ENCODE measurements at places on chromosomes 16 and 17. TPM values are rescaled to one million over a fixed set of nuclear protein-coding genes. Genes with fewer than 3 reads are reported as not detected.

- H3K36me3 ChIP-seq: no peaks in the 10 kb centered on the region
- no peak overlapping the region for H3K27ac ChIP-seq
- DNase-seq: no peak
- peaks cover 12% of the 10 kb centered on the region for H3K4me1 ChIP-seq
- peaks cover 2% of the 10 kb centered on the region for H3K27me3 ChIP-seq
Measured at GRCh38 chr16:69411064-69411985, 13.1 kb upstream of the CYB5B start.

The DUXB gene
- not detected for total RNA-seq

The TAT gene
- not detected for total RNA-seq

The KRTAP4-3 gene
- total RNA-seq: not detected

DNA sequence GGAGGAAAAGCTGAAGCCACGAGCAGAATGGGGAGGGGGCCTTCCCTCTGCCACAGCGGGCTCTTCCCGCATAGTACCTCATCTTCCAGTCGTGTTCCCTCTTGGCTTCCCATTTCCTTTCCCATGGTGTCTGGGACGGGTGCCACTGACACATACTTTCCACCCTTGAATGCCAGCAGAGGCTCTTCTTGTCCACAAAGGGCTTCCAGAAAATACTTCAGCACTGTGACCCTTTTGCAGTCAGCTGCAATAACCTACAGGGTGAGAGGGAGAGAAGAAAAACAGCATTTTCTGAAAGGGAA is 30.7 kb downstream of the HIC1 start:
- peaks cover 95% of the 10 kb centered on the region for H3K4me1 ChIP-seq
- H3K36me3 ChIP-seq: peaks cover 38% of the 10 kb centered on the region
- no peak overlapping the region for H3K4me3 ChIP-seq
- H3K27me3 ChIP-seq: no peaks in the 10 kb centered on the region

DNA sequence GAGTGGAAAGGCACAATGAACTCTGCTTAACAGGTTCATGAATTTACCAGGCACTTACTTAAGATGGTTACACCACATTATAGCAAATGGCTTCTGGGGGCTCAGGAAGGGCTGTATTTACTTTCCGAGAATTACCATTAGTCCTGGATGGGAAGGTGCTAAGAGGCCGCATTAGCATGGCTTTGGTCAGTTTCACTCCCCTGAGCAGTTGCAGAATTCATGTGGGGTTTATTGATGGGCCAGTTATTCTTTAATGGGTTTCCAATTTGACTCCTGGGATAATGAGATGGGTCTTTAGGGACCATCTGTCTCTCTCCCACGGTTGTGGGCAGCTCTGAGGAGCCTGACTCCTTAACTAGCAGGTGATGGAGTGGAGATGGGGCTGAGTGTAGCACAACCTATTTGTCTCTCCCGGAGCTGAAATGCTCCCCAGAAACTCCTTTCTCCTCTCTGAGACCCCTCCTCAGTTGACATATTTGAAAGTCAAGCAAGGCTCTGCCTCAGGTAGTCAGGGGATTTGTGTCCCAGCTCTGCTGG is 652.5 kb downstream of the HS3ST4 start:
- H3K4me3 ChIP-seq: no peak overlapping the region
- no peaks in the 10 kb centered on the region for H3K4me1 ChIP-seq
- no peaks in the 10 kb centered on the region for H3K27me3 ChIP-seq
- no peak for DNase-seq

GRCh38 chr17:5809056-5809455 is 224.7 kb upstream of the NLRP1 start:
- no peaks in the 10 kb centered on the region for H3K36me3 ChIP-seq
- no peak overlapping the region for H3K27ac ChIP-seq
- no peaks in the 10 kb centered on the region for H3K4me1 ChIP-seq
- peaks cover 8% of the 10 kb centered on the region for H3K27me3 ChIP-seq
- H3K4me3 ChIP-seq: no peak overlapping the region

- H3K4me3 ChIP-seq: no peak overlapping the region
- H3K4me1 ChIP-seq: no peaks in the 10 kb centered on the region
- no peak overlapping the region for H3K27ac ChIP-seq
- H3K36me3 ChIP-seq: no peaks in the 10 kb centered on the region
Measured at GRCh38 chr17:80529104-80529903, 15.3 kb upstream of the RPTOR start.

GRCh38 chr17:45338996-45339535 is 22.2 kb upstream of the MAP3K14 start:
- peaks cover 3% of the 10 kb centered on the region for H3K27me3 ChIP-seq
- peaks cover 5% of the 10 kb centered on the region for H3K4me1 ChIP-seq
- DNase-seq: no peak
- H3K36me3 ChIP-seq: no peaks in the 10 kb centered on the region

The SLC2A4 gene
- total RNA-seq: not detected

The EIF4A3 gene
- total RNA-seq: 109 TPM

DNA sequence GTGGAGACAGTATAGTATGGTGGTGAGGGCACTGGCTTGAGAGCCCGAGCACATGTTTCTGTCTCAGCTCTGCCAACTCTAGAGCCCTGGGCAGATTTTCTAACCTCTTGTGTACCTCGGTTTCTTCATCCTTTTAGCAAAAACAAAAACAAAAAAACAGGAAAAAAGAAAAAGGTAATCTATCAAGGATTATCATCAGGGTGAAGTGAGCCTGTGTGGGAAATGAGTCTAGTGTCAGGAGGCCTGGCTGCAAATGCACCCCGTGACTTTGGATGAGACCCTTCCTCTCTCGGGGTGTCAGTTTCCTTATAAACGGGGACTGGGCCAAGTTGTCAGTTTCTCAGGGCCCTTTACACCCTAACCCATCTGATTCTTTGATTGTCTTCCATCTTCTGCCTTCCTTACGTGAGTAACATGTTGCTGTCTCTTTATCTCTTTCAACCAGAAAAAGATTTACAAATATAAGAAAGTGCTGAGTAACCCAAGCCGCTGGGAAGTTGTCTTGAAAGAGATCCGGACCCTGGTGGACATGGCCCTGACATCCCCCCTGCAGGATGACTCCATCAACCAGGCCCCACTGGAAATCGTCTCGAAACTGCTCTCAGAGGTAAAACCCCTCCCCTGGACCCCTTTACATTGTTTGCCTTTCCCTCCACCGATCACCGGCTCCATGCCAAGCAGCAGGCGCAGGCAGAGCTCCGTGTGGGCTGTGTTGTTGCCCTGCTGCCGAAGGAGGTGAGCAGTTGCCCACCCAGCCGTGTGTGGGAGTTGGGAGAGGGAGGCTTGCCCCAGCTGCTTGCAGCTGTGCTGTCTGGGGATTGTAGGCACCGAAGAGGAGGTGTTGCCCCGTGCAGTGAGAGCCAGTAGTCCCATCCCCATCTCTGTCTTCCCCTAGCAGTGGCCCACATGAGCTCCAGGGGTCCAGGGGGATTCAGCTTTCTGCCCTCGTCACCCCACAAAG is 127.1 kb upstream of the PLCG2 start:
- H3K36me3 ChIP-seq: no peaks in the 10 kb centered on the region
- H3K27me3 ChIP-seq: no peaks in the 10 kb centered on the region
- peaks cover 2% of the 10 kb centered on the region for H3K4me1 ChIP-seq
- no peak for DNase-seq
- H3K27ac ChIP-seq: no peak overlapping the region
- no peak overlapping the region for H3K4me3 ChIP-seq

DNA sequence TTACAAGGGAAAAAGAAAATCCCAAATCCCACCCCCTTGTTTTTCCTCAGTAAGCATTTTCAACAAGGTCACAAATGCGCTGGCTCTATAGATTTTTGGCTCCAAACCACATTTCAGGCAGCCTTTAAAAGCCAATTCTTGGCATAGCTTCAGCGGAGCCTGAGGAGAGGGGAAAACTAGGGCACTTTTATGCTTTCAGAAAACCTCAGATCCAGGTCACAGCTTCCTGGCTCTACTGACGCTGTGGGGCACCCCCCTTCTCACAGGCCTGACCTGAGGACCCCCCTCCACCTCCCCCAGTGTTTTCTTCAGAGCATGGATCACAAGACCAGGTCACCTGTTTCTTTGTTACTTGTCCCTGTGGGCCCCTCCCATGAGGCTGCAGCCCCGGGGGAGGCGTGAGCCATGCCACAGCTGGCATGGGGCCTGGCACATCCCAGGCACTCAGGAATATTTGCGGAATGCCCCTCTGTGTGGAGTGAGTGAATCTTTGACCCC is 30.1 kb upstream of the MTSS2 start:
- no peaks in the 10 kb centered on the region for H3K4me1 ChIP-seq
- no peak overlapping the region for H3K4me3 ChIP-seq
- no peak overlapping the region for H3K27ac ChIP-seq
- H3K27me3 ChIP-seq: no peaks in the 10 kb centered on the region
- DNase-seq: no peak

The TVP23A gene
- total RNA-seq: not detected

DNA sequence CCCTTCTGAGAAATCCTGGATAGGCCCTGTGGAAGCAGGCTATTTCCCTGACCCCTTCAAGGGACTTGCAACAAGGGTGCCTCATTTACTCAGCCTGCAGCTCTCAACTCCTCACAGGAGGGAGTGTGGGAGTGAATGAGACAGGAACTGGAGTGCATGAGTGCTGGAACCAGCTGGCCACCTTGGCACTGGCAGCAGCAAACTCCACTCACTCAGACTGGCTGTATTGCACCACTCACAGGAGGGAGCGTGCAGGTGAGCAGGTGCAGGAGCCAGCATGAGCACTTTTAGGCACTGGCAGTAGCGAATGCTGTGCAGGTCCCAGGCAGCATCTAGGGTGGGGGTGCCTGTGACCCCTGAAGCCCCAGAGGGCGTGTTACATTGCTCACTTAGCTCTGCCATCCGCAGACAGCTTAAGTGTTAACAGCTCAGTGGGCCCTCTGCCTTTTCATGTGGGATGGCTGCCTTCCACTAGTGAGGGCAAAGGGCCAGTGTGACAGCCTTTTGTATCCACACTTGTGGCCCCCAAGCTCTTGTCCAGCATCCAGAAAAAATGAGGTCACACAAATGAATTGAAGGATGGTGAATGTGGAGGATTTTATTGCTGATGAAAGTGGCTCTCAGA is 11.0 kb upstream of the ZNHIT3 start:
- H3K27ac ChIP-seq: no peak overlapping the region
- H3K4me3 ChIP-seq: no peak overlapping the region
- DNase-seq: no peak
- no peaks in the 10 kb centered on the region for H3K36me3 ChIP-seq
- H3K27me3 ChIP-seq: peaks cover 39% of the 10 kb centered on the region

DNA sequence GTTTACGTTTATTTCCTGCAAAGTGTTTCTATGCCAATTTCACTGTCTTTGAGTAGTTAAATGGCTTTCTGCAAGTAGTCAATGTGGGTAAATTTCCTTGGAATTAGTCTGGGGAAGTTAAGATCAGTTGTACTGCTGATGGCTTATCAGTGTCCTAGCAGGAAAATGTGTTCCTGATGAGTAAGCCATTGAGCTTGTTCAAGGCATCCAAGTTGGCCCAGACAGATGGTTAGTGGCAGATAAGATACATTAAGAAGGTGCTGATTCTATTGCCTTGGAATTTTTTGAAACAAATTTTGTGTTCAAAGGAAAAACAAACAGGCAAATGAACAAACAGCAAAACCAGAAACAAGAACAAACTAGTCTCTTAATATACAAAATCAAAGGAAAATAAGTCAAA is 258.4 kb downstream of the MAP2K6 start:
- no peaks in the 10 kb centered on the region for H3K27me3 ChIP-seq
- no peak overlapping the region for H3K27ac ChIP-seq
- H3K36me3 ChIP-seq: no peaks in the 10 kb centered on the region
- H3K4me1 ChIP-seq: no peaks in the 10 kb centered on the region

DNA sequence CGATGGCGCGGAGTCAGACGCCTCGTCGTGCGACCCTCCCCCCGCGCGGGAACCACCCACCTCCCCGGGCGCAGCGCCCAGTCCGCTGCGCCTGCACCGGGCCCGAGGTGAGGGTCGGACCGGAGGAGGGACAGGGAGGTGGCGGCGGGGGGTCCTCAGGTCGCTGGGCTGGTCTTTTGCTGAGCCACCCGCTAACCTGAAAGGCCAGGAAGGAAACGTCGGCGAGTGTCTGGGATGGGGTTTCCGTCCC is 4.9 kb downstream of the TBX2 start:
- no peaks in the 10 kb centered on the region for H3K36me3 ChIP-seq
- H3K27ac ChIP-seq: no peak overlapping the region
- no peak for DNase-seq
- H3K27me3 ChIP-seq: peaks cover 74% of the 10 kb centered on the region
- H3K4me1 ChIP-seq: peaks cover 31% of the 10 kb centered on the region

GRCh38 chr17:34257299-34257985 is 2.4 kb downstream of the CCL2 start:
- peaks cover 18% of the 10 kb centered on the region for H3K4me1 ChIP-seq
- DNase-seq: no peak
- no peak overlapping the region for H3K27ac ChIP-seq
- H3K4me3 ChIP-seq: no peak overlapping the region
- peaks cover 59% of the 10 kb centered on the region for H3K27me3 ChIP-seq

DNA sequence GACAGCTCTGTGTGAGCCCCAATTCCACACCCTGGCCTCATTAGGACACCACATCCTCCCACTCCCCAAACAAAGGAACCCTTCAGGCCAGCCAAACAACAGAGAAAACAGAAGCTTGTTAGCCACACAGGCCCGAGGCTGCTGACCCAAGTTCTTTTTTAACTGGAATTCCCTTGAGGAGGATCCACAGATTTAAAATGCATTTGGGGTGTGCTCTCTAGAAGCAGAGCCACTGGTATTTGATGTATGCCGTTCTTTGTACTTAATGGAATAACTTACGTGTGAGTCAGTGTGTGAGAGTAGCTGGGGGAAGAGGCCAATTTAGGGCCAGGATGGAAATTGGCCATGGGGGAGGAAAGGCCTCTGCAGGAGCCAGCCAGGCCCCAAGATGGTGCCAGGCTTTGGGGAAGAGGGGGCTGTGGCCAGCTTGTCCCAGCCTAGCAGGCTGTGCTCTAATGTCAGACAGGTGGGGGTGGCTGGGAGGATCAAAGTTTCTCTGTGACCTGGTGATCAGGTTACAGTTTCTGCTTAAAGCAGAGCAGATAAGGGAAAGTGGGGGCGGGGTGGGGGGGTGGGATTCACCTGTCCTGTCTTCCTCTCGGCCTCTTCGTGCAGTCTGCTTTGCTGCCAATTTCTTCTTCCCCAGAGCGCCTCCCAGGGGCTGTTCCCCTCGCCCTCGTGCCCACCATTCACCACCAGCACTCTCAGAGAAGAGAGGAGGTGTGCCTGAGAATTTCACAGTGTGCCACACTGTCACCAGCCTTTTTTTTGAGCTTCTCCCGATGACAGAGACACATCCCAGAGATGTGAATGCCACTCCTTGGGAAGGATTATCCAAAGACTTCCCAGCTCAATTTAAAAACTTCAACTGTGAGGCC is 50.8 kb downstream of the TOM1L2 start:
- DNase-seq: no peak
- no peak overlapping the region for H3K4me3 ChIP-seq
- peaks cover 9% of the 10 kb centered on the region for H3K4me1 ChIP-seq
- no peaks in the 10 kb centered on the region for H3K36me3 ChIP-seq
- H3K27me3 ChIP-seq: no peaks in the 10 kb centered on the region

- peaks cover 41% of the 10 kb centered on the region for H3K4me1 ChIP-seq
- H3K4me3 ChIP-seq: peak within 1 kb of the TSS; percentile 79
- no peaks in the 10 kb centered on the region for H3K27me3 ChIP-seq
- H3K27ac ChIP-seq: peak within 1 kb of the TSS; percentile 78
- peaks cover 23% of the 10 kb centered on the region for H3K36me3 ChIP-seq
Measured at GRCh38 chr17:35119370-35120165, at the start of gene RAD51D. Gene RAD51D, minus strand, starts transcription at chr17:35119860. Its CDS starts 247 bp downstream, at chr17:35119613.

GRCh38 chr16:54285414-54286089 is 1.0 kb downstream of the IRX3 start:
- peaks cover 27% of the 10 kb centered on the region for H3K4me1 ChIP-seq
- DNase-seq: no peak
- H3K27me3 ChIP-seq: peaks cover 76% of the 10 kb centered on the region
- H3K4me3 ChIP-seq: peak overlapping the region; percentile 63
- H3K36me3 ChIP-seq: peaks cover 15% of the 10 kb centered on the region

Data from activated CD4-positive, alpha-beta memory T cell treated with anti-CD3 and anti-CD28 coated beads, Interleukin-2, amount 10 ng/mL, durations not matched to agents 7 days and 5 days (primary cell).